ENCODE measurements at places on chromosomes 1 and 21. TPM values are rescaled to one million over a fixed set of nuclear protein-coding genes. Genes with fewer than 3 reads are reported as not detected.

The LCE3D gene
- polyA plus RNA-seq: not detected

The PTAFR gene
- 0.52 TPM for polyA plus RNA-seq

The WASF2 gene
- polyA plus RNA-seq: 22.1 TPM

The HSD3B2 gene
- polyA plus RNA-seq: not detected

The RIPK4 gene
- 0.70 TPM for polyA plus RNA-seq

The KRTAP11-1 gene
- polyA plus RNA-seq: not detected

The CTSK gene
- polyA plus RNA-seq: 13.5 TPM

The LCE1F gene
- not detected for polyA plus RNA-seq

The HSF2BP gene
- polyA plus RNA-seq: 0.18 TPM

The TNNT2 gene
- 16,707 TPM for polyA plus RNA-seq

The NUAK2 gene
- polyA plus RNA-seq: 0.86 TPM

The CLCNKB gene
- polyA plus RNA-seq: 3.4 TPM

The FCMR gene
- 0.81 TPM for polyA plus RNA-seq

The UBXN10 gene
- polyA plus RNA-seq: 3.2 TPM

The FAM163A gene
- polyA plus RNA-seq: 0.16 TPM

The SPRR2B gene
- not detected for polyA plus RNA-seq

The ZNF692 gene
- polyA plus RNA-seq: 24.4 TPM

The NEK2 gene
- not detected for polyA plus RNA-seq

The SMIM12 gene
- polyA plus RNA-seq: 35.3 TPM

The ORC1 gene
- 0.07 TPM for polyA plus RNA-seq

The MYBPH gene
- polyA plus RNA-seq: 0.07 TPM

The TNFSF4 gene
- 1.3 TPM for polyA plus RNA-seq

The MTR gene
- polyA plus RNA-seq: 9.0 TPM

The LCE1A gene
- not detected for polyA plus RNA-seq

The RYR2 gene
- 166 TPM for polyA plus RNA-seq

The KCNK1 gene
- 82.2 TPM for polyA plus RNA-seq

The FCGR3A gene
- polyA plus RNA-seq: 14.6 TPM

The ERRFI1 gene
- polyA plus RNA-seq: 12.8 TPM

The ASTN1 gene
- polyA plus RNA-seq: 0.11 TPM

The TEX38 gene
- 0.14 TPM for polyA plus RNA-seq

The ZNF648 gene
- not detected for polyA plus RNA-seq

The PHLDA3 gene
- polyA plus RNA-seq: 18.1 TPM

The LRRC8C gene
- polyA plus RNA-seq: 3.6 TPM

The CLCA4 gene
- polyA plus RNA-seq: 0.07 TPM

The HPDL gene
- polyA plus RNA-seq: 0.38 TPM

The C1QA gene
- polyA plus RNA-seq: 51.4 TPM

The FMN2 gene
- polyA plus RNA-seq: 0.16 TPM

The RAD54L gene
- polyA plus RNA-seq: 0.16 TPM

The CNTN2 gene
- 1.4 TPM for polyA plus RNA-seq

The KRTAP15-1 gene
- not detected for polyA plus RNA-seq

The SLFNL1 gene
- 0.16 TPM for polyA plus RNA-seq

The PLA2G2C gene
- polyA plus RNA-seq: 0.02 TPM

The FCRL3 gene
- polyA plus RNA-seq: not detected

The GNG4 gene
- polyA plus RNA-seq: 0.11 TPM

The NGF gene
- 17.4 TPM for polyA plus RNA-seq

Data from right cardiac atrium (tissue), 5 donors.